ENCODE measurements at places on chromosomes 3 and 15.

DNA sequence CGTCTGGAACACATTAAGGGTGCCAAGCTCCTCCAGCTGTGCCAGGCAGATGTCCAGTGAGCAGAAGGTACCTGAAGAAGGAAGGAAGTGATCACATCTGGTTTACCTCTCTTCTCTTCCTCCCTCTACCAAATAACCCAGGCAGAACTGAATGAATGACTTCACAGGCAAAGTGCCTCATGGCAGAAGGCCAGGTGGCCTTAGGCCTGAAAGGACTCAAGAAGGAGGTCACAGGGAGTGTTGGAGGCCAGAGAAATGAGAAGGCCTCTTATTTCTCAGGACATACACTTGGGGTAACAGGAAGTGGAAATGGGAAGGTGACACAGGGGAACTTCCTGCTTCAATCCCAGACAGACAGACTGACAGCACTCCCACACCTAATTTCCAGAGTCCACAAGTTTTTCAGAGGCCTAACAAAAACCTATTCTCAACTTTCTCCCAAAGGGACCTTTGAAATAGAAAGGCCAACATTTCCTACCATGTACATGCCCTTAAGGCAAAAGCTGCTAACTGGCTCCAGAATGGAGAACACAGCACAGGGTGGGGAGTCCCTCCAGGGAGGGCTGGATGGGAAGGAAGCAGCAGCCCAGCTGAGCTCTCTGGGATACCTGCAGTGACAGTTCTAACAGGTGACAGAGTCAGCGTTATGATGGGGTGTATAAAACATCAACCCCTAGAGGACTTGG is 17.6 kb upstream of the SIN3A start:
- DNase-seq, result no peak

- DNase-seq, result no peak
Measured at GRCh38 chr15:83809345-83809744, 155.4 kb downstream of the ADAMTSL3 start.

DNA sequence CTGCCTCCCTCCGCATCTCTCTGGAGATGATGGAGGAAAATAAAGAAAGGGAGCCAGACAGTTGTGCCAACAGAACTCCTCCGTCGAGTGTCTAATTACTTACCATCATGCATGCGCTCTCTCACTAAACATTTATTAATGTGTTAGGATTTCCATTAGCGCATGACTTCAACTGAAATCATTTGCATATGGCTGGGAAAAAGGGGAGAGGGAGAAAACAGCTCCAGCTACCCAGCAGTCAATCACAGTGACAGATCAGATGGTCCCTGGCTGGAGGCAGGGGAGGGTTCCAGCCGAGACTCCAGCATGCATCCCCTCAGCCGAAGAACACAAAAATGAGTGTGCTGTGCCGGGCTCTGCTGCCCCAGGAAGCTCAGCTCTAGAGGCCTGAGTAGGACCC is 6.8 kb upstream of the RHO start:
- DNase-seq, result no peak

- DNase-seq, result no peak
Measured at GRCh38 chr3:70507486-70507885, 195.0 kb upstream of the MDFIC2 start.

- no peak for DNase-seq
Measured at GRCh38 chr3:146550743-146551510, 6.5 kb upstream of the PLSCR1 start.

GRCh38 chr15:57427367-57427821 is 51.1 kb downstream of the CGNL1 start:
- no peak for DNase-seq

DNA sequence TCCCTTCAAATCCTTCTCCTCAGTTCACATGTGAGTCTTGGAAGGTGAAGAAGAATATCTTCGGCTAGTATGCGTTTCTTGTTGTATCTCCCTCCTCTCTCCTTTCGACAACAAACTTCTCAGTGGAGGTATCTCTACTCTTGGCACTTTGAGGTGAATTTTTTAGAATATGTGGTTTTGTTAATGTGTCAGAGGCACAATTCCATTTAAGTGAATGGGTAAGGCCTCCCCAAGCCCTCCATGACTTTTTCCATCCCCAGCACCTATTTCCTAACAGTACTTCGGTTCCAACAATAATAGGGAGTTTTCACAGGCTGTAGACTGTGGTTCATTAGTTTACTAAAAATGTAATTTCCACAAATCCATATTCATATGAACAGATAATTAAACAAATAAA is 74.2 kb downstream of the TM4SF4 start:
- no peak for DNase-seq

DNA sequence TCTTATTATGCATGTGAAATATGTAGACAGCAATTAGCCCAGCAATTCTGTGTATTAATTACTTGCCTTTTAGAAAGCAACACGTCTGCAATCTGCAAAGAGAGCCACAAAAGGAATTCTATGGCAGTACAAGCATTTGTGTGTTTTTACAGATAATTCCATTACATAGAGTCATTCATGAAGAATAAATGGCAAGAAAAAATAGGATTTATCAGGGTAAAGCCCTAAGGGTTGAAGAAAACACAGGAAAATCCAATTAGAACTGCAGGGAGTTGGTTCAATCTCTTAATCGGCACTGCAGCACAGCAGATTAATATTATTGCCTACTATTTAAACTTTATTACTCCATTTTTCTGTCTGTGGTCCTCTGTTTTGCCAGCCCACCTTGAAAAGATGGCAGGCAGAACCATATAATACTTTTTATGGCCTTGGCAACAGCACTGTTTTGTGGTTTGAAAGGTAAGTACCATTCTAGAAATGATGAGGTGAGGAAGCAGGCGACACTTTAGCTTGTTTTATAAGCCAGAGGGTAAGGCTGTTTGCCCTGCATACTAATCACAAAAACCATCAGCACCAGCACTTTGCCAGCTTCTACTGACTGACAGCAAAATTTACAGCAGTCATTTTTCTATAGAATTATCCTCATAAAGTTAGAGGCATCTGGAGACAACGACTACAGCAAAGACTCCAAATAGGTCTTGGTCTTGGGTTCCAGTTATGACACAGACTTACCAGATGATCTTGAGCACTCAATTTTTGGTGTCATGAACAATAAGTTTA is 638.2 kb upstream of the NAALADL2 start:
- no peak for DNase-seq

GRCh38 chr3:14617508-14618023 is 34.0 kb upstream of the CCDC174 start:
- no peak for DNase-seq

DNA sequence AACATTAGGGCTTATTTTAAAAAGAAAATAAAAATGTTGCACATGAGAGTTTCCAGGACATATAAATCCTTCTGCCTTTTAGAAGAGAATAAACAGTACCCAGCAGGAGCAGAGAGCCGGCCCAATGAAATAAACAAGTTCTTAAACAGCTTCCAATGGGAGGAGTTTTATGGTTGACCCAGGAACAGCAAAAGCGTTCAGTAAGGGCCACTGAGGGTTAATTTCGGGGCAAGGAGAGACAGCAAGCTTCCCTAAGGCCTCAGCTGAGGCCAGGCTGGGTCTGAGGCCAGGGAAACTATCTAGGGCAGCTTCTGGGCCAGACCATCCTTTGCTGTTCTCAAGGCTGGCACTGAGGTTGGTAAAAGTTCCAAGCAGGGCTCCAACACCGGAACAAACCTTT is 3.4 kb downstream of the PDZRN3 start:
- no peak for DNase-seq

GRCh38 chr3:56918111-56918568 is 116.4 kb upstream of the ARHGEF3 start:
- peak; percentile 43 for DNase-seq

DNA sequence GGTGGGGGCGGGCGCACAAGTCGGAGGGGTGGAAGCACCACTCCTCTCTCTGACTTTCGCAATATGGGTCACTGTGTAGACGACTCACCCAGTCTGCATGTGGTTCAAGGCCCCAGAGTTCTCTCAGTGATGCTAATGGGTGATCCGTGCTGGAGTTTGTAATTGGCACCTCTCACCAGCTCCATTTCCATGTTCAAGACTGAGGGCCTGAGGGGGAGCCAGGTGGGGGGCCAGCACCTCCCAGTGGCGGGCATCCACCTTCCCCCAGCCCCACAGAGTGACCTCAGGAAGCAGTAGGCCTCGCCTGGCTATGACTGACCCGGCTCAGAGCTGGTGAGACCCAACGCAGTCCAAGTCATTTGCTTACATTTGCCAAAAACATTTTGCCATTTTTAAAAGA is 230.0 kb upstream of the ST8SIA2 start:
- DNase-seq, result no peak

- DNase-seq, result no peak
Measured at GRCh38 chr3:171228240-171228639, 201.7 kb upstream of the SLC2A2 start.

DNA sequence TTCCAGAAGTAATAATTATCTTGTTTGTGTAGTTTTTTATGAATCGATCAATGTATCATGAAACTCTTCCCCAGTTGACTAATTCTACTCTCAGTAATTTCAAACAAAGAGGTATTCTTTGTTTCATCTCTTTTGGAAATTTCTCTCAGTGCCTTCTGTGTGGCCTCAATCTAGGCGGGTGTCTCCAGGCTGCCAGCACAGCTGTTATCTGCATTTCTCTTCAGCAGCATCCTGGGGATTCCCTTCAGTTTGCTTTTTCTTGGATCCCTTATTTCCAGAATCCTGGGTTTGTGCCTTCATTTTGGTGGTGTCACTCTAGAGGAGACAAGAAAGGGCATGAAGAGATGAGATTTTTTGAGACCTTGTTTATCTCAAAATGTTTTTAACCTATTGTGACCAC is 22.7 kb downstream of the NIPA2 start:
- no peak for DNase-seq

DNA sequence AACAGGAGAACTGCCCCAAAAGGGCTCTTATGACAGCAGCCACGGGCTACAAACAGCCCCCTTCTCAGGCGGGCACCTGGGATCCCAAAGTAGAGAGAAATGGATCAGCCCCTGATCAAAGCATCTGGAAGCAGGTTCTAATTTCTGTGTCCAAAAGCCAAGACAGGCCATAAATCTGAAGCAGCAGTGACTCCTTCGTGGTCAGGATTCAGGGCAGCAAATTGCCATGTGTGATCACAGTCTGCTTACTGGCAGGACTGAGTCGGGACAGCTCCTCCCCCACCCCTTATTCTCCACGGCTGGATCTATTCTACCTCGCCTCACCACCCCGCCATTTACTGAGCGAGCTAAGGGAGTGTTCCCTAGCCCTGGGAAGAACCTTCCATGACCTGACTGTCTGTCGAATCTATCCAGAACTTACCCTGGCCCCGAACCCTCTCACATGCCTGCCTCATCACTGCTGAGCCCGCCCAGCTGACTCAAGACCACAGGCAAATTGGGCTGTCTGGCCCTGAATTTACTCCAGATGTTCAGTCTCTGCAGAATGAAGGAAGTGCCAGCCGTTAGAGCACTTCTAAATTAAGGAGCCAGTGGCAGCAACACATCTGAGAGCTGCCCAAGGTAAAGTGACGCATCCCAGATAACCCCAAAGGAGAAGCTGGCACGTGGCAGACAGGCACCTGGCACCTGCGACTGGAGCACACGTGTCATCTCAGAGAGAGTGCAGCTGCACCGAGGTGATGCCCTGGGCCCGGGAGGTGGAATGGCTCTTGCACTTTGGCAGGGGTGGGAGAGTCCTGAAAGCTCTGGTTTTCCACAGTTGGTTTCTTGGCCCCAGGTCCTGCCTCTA is 1.3 kb downstream of the LRRC15 start:
- no peak for DNase-seq

DNA sequence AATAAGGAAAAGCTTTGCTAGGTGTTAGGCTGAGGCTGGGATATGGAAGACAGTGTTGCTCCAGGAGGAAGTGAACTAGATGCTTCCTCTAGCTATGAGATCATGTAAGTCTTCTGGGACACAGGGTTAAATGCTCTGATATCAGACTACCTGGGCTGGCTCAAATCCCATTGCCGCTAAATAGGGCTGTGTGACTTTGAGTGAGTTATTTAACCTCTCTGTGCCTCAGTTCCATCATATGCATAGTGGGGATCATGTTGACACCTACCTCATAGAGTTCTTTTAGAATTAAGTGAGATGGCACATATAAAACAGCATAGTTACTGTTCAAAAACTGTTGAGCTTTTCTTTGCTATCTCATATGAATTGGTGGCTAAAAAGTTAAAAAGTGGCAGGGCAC is 12.6 kb downstream of the RPLP1 start:
- DNase-seq, result no peak

- no peak for DNase-seq
Measured at GRCh38 chr15:78365917-78366316, 25.8 kb downstream of the CRABP1 start.

- no peak for DNase-seq
Measured at GRCh38 chr15:78881681-78882080, 9.0 kb downstream of the MORF4L1 start.

DNA sequence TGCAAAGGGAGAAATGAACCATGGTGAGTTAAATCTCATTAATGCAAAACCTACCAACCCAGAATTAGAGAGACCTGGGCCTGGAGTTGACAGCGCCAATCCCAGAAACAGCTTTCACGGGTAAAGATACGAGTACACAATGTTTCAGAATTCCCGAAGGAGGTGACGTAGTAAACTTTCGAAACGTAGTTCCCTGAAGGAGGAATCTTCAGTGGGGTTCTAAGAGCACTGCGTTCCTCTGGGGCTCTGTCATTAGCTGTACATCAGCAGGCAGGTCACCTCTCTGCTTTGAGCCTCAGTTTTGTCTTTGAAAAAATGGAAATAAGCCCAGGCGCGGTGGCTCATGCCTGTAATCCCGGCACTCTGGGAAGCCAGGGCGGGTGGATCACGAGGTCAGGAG is 152.3 kb downstream of the XXYLT1 start:
- DNase-seq, result no peak

DNA sequence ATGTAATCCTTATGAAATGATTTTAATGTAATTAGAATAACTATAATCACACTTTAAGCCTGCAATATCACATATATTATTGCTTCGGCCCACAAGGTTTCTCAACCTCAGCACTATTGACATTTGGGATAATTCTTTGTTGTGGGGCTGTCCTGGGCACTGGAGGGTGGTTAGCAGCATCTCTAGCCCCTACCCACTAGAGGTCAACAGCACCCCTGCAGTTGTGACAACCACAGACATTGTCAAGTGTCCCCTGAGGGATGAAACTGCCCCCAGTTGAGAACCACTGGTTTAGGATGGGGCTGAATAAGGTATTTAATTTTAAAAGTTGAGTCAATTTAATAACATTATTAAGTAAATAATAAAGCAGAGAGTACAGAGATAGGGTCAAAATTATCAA is 6.4 kb upstream of the ABHD2 start:
- no peak for DNase-seq

DNA sequence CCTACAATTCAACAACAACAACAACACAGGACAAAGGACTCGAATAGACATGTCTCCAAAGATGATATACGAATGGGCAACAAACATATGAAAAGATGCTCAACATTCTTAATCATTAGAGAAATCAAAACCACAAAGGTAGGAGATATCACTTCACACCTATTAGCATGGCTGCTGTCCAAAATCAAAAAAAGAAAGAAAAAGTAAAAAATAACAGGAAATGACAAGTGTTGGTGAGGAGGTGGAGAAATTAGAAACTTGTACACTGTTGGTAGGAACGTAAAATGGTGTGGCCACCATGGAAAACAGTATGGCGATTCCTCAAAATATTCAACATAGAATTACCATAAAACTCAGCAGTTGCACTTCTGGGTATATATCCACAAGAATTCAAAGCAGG is 312.3 kb upstream of the STT3B start:
- no peak for DNase-seq

Data from stimulated activated CD4-positive, alpha-beta T cell treated with anti-CD3 and anti-CD28 coated beads, TNF-alpha, amount 100 ng/mL, for 48 hours (primary cell).